ENCODE measurements at places on chromosomes 7 and 10.
A peak's percentile ranks its signal among the peaks of the same experiment; 100 is the strongest.

GRCh38 chr7:32583791-32584190, 88.5 kb downstream of the AVL9 start:
- no peak for DNase-seq

DNA sequence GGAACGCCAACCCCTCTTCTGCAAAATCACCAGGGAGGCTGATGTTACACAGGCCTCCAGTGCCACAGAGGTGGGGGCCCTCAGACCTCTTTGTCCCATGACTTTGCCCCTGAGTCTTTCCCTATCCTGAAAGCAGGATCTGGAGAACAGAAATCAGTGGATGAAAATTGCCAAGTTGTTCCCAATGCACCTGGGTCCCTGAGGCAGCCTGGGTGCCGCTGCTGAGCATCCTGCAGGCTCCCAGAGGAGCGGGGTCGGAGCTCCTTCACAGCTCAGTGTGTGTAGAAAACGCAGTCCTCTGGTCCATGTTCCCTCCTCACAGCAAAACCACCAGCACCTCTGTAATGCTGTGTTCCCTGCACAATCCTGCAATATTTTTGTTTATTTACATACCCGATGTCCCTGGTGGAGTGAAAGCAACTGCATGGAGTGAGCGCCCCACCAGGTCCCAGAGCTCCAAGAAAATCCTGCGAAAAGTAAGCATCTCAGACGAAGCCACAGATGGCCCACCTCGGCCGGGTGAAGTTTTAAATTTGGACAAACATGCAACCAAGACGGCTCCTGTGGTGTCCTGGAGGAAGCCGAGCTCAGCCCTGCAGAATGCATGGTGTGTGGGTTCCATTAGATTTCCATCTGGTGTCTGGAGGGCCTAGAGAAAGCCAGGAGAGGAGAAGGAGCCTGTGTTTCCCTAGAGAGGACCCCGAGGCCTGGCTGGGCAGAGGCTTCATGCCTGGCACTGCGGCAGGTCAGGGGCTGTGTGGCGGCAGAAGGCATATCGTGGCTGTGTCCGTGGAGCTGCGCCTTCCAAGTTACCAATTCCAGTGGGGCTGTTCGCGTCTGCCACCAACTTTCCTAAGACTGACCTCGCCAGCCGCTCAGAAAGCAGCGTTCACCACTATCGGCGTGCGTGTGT, 235.2 kb downstream of the WDR37 start:
- DNase-seq = no peak

DNA sequence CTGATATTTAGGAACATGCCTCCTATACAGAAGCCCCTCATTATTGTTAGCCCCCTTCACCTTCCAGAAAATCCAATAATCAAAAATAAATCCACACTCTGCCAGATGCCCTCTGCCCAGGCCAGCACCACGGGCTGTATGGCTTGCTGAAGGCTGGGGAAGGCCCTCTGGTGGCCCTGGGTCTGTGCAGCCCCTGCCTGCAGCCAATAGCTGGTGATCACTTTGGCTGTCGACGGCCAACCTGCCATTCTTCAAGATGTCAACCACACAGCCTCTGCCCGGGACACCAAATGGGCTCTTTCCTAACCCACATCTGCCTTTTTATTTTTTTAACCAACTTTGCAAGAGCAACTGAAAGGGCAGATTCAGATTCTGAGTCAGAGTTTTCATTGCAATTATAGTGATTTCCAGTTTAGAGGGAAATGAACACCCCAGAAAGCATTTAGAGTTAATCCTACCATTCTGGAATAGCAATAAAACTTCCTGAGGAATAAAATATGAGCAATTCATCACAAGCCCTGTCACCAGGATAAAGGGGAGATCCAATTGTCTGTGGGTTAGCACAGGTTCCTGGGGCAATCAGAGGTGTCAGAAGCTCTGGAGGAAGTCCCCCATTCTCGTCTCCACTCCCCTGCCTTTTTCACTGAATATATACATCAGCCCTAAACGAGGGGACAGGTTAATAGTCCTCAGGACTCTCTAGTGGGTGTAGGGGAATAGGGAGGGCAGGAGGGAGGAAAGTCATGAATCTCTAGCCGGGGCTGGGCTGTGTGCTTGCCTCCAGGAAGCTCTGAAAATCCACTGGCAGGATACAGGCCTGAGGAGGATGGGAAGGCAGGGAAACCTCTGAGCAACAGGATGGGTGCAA, 211.3 kb downstream of the GRID1 start:
- no peak for DNase-seq

GRCh38 chr10:113326160-113327111, 226.4 kb upstream of the HABP2 start:
- peak; percentile 21 for DNase-seq

DNA sequence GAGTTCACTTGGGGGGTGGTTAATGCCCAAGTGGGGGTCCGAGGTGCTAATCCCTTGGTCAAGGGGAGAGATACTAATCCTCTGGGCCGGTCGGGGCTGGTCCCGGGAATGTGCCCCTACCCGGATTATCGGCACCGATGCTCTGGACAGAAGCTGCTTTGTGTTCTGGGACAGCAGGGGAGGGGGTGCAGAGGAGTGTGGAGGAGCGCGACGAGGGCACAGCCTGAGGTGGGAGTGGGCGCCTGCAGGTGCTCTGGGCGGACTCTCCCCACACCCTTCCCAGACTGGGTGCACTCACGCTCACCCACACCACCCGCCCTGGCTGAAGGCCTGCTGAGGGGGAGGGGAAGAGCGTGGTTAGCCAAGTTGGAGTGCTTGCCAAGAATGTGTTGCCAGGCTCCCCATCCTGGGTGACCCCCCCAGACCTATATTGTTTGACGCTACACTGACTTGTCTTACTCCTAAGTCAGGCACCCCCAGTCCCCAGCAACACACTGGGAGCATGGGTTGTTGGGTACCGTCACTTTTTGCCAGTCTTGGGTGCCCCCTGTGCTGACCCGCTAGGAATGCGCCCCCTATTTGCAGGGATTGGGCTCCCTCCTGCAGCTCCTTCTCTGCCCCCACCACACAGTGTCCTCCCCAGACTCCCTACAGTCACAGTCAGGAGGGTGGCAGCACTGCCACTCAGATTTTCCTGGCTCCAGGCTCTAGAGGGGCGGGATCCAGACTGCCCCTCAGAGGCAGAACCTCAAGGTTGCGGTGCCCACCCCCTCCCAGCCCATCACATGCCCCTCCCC, 1.2 kb downstream of the SLC4A2 start:
- peak; percentile 89 for DNase-seq

DNA sequence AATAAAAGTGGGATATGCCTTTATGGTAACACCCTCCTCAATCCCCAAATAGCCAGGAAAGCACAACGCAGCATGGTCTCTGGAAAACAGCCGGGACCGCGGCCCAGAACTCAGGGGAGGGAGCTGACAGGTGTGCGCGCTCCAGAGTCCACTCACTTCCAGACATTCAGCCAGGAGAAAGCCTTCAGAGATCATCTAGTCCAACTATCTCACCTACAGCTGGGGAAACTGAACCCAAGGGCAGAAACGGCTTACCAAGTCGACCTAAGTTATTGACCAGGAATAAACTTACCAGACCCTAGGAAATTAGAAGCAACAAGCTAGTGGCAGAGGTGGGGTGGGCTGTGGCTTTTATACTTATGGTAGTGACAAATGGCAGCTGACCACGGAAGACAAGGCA, 16.4 kb downstream of the GSDME start:
- no peak for DNase-seq

DNA sequence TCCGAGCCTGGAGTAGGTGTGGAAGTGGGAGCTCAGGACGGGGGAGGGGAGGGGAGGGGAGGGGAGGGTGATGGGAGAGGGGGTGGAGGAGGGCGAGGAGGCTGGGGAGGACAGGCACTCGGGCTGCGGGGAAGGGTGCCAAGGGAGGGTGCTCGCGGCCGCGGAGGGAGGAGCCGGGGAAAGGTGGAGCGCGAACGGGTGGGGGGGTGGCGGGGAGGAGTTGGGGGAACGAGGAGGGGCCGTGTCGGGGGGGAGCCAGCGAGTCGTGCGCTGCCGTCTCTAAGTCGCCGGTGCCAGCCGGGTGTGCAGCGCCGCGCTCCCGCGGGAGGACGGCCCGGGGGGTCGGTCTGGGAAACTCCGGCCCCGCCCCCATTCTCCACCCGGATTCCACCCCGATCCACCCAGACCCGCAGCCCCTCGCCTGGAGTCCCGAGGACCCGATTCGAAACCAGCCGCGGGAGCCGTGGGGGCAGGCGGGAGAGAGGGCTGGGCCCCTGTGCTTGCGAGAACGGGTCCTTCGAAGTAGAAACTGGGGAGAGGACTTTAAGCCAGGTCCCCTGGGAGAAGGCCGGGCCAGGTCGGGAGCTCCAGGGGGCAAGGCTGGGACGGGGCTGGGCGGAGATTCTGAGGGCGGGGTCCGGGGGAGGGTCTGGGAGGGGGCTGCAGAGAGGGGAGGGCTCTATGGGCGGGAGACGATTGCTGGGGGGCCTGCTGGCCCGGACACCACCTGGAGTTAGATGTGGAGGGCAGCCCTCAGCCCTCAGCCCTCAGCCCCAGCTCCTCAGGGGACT, at the start of gene ZNF467:
ZNF467 (minus strand) TSS at position 143 of the 791 bp plus-strand sequence. CDS start 2,556 bp downstream, outside the sequence.
- no peak for DNase-seq

GRCh38 chr10:33215154-33215553, 119.3 kb downstream of the NRP1 start:
- DNase-seq = no peak

DNA sequence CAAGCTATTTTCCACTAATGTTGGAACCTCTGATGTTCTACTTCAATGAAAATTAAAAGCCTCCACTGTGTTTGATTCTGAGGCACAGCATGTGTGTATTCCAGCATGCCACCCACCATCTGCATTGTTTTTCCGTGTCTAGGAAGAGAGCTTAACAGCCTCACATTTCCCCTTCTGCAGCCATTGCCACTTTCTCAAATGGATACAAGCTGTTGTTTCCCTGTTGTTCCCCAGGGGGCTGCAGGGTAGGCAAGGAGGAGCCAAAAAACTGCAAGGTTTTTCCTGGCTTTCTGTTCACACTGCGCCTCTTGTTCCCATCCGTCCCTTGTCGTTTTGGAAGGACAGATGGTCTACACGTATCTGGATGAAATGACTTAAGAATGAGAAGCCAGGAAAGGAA, 72.3 kb upstream of the DNAJB12 start:
- no peak for DNase-seq

GRCh38 chr7:77661816-77662215, 34.4 kb upstream of the RSBN1L start:
- DNase-seq = no peak

GRCh38 chr7:93218997-93219827, 7.1 kb downstream of the HEPACAM2 start:
- DNase-seq = no peak

DNA sequence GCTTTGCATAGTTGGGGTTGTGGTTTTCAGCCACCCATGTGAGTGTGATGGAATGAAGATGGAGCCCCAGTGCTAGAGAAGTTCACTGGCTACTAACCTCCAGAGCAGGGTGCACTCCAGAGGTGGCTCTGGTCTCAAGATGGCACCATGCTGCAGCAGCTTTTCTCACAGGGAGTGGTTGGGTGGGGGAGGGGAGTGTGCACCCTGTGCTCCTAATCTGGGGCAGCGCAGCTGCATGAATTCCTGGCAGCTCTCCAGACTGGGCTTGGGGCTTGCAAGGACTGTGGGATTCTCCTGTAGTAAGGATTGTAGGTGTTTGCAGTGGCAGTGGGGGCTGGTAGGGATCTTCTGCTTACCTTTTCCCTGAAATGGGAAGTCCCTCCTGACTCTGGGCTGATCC, 23.7 kb downstream of the PHTF2 start:
- DNase-seq = no peak

- no peak for DNase-seq
Measured at GRCh38 chr10:118305730-118306129, 36.4 kb downstream of the FAM204A start.

- no peak for DNase-seq
Measured at GRCh38 chr7:71236230-71237105, 104.5 kb downstream of the GALNT17 start.

GRCh38 chr10:49415109-49415508, 19.2 kb upstream of the DRGX start:
- no peak for DNase-seq

GRCh38 chr7:137996871-137997270, 5.0 kb downstream of the CREB3L2 start:
- no peak for DNase-seq

DNA sequence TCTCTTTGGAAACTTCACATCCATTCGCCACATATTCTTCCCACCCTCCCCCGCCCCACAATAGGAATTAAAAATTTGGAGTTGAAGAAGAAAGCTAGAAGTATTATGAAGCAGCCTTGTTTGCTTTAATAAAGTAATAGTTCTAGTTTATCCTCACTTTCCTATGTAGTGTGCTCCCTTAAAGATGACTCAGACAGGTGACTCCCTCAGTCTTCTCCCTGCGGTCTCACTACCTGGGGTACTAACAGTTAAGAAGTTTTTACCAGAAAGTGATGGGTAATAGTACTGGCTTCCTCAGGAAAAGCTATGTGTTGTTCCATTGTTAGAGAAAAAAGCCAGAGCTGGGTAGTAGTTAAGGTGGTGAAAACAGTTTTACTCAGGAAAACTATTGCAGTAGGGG, 58.6 kb downstream of the CCNY start:
- no peak for DNase-seq

DNA sequence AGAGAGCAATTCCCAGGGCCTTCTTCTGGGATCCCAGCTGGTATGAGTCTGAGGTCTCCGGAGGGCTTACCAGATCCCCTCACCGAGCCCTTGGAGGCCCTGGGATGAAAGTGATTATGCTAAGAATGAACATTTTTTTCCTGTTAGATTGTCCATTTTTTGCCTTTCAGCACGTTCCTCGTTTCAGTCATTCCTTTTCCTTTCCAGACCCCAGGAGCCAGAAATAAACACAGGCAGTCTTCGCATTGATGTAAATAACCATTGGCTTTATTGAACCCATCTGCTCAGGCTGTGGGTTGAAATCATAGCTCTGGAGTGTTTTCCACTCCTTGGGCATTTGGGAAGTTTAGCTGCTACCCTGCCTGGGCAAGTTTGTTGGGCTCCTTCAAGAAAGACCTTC, 320.9 kb upstream of the AUTS2 start:
- DNase-seq = no peak

GRCh38 chr7:1425292-1426136, 33.8 kb downstream of the MICALL2 start:
- no peak for DNase-seq

DNA sequence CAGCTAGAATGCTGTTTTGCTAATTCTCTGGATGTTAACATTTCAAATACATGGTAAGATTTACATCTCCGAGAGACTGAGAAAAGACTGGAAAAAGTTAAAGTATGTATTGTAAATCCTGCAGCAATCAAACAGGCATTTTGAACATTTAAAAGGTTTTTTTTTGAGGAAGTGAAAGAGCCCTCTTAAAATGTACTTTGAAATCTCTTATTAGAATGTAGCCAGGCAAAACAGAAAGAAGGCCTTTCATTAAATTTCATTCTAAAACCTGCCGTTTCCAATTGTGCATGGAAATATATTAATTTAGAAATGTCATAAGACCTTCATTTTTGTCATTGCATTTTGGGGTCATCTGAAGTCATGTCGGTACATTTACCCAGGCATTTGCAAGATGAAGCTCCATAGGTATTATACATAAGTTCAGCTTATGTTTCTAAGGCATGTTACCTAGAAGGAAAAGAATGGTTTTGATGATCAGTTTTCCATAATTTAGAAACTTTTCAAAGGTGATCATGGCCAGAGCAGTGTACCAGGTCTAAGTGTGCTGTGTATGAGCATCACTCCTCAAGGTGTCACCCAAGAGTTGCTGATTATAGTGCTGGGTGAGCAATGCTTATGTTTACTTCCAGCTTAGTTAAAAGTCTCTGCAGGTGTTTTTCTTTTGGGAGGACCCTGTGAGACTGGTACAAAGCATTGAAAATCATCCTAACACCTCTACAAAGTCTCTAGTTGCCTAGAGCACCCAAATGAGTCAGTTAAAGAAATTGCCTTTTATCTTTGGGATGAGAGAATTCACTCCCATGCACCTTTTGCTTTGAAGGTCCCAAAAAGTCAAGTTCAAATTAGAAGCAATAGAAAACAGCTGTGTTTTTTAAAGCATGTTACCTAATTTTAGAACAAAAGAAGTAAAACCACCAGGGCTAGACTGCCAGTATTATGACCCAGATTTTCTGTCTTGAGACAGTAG, 7.1 kb downstream of the ZNF736 start:
- no peak for DNase-seq

Data from HT-29 (cell line).